Vagina (tissue), 2 donors: ENCODE measurements at places on chromosomes 4 and X.

GRCh38 chrX:83845397-83845796 is 15.5 kb upstream of the CYLC1 start:
- DNase-seq = no peak

GRCh38 chrX:72475338-72475737 is 97.3 kb downstream of the HDAC8 start:
- DNase-seq = no peak

DNA sequence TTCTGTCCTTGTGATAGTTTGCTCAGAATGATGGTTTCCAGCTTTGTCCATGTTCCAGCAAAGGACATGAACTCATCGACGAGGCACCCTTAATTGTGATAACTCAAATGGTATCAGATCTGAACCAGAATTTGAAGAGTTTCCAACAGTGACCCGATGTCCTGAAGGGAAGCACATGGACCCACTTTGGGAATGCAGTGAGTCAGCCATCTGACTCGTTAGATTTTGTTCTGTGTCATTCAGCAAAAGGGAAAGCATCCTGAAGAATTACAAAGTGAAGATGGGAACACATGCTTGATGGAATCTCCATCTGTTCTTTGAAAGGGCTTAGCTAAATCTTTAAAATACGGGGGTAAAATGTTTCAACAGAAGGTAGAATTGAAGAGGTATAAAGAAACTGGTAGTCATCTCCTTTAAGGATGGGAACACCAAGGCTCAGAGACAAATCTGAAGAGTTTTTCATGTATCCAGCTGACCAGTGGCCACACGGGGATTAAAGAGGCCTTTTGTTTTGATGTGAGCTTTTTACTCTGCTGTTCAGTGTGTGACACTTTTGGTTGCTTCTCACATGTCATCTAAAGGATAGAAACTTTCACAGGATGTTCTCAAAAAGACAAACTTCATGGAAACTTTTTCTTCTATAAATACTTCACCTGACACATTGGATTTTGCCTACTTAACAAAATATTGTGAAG is 393.8 kb downstream of the INPP4B start:
- no peak for DNase-seq

GRCh38 chr4:60744767-60745166 is 455.4 kb upstream of the ADGRL3 start:
- DNase-seq = no peak

- no peak for DNase-seq
Observed at GRCh38 chrX:138723301-138723700, 11.8 kb upstream of the FGF13 start.

- DNase-seq = no peak
Observed at GRCh38 chr4:105267280-105267679, 120.6 kb downstream of the TET2 start.

GRCh38 chr4:40409835-40410234 is 74.7 kb downstream of the CHRNA9 start:
- DNase-seq = no peak

- DNase-seq = no peak
Observed at GRCh38 chr4:160611181-160611580, 1508.3 kb downstream of the RAPGEF2 start.

GRCh38 chrX:55127692-55128091 is 38.9 kb downstream of the PAGE2 start:
- no peak for DNase-seq

GRCh38 chrX:118271775-118272174 is 74.1 kb upstream of the WDR44 start:
- no peak for DNase-seq
